Left ventricle myocardium inferior (tissue), 1 donor: ENCODE measurements at places on chromosomes 1 and 21.

DNA sequence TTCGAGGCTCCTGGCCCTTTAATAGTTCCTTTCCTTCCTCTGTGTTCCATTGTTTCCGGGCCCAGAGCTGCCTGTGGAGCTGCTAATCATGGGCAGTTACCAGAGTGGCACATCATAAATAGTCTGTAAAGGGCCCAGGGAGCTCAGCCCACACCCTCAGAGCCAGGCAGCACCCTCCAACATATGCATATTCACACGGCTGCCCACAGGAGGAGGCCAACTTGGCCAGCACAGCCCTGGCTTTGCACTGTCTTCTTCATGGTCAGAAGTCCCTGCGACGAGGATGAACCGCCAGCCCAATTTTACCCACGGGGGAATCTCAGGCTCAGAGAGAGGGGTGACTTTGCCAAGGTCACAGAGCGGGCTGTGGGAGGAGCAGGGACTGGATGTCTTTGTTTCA, 172.5 kb downstream of the TRABD2B start:
- no peak for DNase-seq

DNA sequence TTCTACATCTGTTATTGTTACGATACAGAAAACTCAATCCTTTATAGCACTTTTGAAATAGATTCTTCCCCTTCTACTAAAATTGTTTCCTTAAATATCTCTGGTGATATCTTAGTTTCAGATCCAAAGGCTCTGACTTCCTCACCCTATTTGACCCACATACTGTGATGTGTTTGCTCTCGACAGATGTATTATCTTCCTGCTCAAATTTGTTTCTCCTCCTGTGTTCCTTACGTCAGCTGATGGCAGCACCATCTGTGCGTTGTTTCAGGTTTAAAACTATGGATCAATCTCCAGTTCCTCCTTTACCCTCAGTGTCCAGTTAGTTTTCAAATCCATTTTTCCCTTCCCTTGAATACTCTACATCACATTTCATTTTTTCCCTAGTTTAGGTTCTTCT, 274.4 kb downstream of the RYR2 start:
- no peak for DNase-seq

DNA sequence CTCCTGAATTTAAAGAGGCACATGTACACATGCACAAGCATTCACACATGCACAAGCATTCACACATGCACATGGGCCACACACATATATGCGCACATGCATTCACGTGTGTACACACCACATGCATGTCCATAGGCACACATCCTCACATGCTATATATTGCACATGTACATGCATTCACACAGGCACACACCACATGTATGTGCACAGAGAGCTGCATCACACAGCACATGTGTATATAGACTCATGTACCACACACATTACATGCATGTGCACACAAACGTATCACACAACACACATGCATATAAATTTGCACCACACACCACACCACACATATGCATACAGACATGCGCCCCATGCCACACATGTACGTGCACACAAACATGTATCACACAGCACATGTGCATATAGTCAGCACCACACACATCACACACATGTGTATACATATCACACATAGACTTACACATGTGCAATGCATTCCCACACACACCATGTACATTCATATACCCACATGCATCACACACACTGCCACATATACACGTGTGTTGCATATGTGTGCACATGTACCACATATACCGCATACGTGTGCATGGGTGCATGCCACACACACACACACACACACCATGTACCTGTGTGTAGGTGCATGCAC, 54.6 kb upstream of the COL18A1 start:
- no peak for DNase-seq

- no peak for DNase-seq
Measured at GRCh38 chr1:29352719-29353420, 116.5 kb downstream of the PTPRU start.

DNA sequence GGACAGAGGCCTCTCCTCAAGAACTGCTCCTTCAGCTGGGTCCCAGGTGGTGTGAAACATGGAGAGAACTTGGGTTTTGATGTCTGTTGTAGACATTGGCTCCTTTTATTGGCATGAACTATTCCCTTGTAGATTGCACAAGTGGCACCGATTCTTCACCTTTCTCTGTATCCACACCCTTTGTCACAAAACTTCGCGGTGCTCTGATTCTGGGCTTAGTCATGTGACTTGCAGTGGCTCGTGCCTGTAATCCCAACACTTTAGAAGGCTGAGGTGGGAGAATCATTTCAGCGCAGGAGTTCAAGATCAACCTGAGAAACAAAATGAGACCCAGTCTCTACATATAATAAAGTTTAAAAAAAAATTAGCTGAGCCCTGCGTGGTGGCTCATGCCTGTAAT, 42.5 kb upstream of the EYA3 start:
- DNase-seq = no peak

GRCh38 chr1:27307874-27308598, 13.9 kb upstream of the TMEM222 start:
- DNase-seq = no peak

DNA sequence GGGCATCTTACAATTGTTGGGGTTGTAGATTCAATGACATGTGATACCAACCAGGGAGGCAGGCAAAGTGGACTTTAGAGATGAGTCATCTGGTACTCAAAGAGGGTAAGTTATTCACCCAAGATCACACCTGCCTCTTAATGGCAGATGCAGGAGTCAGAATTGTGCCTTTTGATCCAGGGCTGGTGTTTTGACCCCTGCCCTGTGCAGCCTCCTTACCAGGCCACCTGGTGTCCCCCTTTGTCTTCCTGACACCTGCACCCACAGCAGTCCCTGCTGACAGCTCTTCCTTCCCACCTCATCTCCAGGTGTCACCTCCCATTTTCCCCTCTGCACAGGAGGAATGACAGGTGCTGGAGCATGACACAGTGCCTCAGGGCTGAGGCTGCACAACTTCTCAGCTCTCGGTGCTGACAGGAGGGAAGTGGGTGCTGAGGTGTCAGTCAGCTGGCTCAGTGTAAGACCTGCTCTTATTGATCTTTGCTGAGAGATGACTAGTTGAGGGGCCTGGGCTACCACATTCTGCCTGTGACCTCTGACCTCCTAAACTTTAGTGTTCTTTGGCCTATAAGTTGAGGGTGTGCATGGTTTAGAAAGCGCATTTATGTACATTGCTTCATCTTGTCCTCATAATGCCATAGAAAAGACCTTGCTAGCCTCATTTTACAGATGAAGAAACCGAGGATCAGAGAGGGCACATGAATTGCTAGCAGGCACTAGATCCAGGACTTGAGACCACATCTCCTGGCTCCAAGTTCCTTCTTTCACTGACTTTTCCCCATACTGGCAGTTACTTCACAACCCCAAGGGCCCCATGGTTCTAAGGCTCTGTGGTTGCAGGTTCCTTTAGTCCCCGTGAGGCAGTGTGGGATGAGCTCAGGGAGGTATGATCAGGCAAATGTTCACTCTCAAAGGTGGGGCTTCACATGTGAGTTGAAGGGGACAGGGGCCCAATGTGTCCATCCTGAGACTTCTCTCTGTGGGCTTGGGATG, 31.3 kb downstream of the CACNA1E start:
- no peak for DNase-seq

- no peak for DNase-seq
Measured at GRCh38 chr21:44498280-44499210, 41.5 kb downstream of the KRTAP10-1 start.

DNA sequence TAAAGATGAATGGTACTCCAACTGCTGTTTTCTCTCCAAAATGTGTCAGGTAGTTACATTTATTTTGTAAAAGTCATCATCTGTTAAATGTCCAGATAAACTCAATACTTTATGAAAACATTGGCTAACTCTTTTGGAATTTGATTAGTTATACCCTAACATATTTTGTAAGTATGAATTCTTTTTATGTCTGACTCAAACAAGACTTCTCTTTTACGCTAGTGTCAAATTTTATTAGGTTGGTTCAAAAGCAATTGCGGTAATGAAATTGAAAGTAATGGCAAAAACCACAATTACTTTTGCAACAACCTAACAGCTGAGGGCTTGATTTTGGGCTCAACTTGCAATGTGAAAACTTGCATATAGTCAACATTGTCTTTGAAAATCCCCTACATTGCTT, 41.0 kb upstream of the USP25 start:
- no peak for DNase-seq

DNA sequence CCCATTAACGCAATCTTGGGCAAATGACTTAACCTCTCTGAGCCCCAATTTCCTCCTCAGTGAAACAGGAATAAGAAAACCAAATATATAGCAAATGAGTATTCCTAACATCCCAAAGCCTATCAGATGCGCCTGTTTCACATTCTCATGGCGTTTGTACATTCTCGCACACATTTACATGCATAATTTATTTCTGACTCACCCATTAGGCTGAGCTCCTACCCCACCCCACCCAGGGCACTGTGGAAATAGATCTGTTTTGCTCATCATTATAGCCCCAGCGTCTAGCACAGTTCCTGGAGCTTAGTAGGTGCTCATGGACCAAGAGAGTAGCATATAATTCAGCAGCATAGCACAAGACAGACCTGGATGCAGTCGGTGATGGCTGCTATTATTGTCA, 146.1 kb upstream of the VANGL1 start:
- DNase-seq = no peak

DNA sequence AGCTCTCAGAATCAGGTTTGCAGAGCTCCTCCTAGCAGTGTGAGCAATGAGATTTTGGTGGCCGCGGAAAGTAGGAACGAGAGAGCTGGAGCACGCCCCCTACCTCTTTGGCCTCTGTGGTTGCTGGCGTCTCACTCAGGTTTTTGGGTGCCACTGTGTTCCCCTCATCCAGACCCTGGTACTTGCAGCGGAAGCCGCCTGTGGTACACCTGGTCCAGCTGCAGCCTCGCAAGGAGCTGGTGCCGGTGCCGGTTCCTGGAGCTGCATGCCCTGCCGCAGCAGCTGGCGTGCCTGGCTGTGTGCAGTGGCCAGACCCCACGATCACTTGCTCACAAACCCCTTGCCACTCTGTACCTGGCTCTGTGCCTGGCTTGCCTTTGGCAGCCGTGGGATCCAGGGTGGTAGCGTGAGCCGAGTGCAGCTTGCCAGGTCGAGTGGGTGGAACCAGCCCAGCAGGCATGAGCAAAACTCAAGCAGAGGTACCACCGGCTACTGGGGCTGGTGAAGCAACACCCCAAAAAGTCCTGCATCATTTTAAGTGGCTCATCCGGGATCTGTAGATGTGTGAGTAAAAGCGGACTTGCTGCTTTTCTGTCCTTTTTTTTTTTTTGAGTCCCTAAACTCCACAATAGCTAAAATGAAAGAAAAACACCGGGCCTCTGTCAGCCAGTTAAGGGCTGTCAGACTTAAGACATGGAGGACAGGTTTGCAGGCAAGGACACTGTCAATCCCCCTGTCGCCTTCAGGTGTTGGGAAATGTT, 844.9 kb downstream of the KCNT2 start:
- no peak for DNase-seq

DNA sequence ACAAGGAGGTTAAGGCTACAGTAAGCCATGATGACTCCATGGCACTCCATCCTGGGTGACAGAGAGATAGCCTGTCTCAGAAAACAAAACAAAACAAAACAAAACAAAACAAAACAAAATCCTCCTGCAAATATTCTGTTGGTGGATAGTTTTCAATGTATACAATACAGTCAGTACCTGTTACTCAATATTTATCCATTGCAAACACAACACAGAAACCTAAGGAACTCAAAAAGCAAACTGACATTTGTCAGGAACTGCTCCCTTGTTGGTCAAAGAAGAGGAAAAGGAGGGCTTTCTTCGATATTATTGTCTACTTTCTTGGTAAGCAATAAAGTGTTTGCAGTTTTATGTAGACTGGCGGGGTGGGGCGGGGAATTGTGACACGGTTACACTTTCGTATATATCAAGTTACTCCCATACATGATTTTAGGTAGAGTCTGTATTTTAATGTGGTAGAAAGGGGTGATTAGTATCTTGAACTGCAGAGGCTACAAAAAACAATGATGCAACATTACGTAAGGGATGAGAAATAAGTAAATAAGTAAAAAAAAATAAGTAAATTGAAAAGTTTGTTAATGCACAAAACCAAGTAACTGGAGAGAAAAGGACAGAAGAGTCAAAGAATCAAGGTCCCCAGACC, 31.8 kb downstream of the APP start:
- DNase-seq = no peak

DNA sequence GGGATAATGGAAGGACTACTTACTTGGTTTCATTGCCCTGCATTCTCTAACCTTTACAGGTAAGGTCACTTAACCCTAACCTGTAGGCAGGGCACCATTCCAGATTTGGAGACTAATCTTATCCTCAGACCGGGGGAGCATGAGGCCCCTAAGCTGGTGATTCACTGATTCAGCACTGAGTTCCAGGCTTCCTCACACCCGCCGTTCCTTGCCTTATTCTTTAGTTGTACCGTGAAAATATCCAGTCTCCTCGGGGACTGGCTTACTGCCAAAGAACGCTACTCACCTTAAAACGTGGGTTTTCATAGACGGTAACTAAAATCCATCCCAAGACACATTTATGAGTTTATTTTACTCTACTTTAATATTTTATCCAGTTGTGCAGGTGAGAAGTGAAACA, 44.3 kb upstream of the COL24A1 start:
- no peak for DNase-seq

GRCh38 chr1:62590255-62590969, 6.9 kb upstream of the ANGPTL3 start:
- no peak for DNase-seq

DNA sequence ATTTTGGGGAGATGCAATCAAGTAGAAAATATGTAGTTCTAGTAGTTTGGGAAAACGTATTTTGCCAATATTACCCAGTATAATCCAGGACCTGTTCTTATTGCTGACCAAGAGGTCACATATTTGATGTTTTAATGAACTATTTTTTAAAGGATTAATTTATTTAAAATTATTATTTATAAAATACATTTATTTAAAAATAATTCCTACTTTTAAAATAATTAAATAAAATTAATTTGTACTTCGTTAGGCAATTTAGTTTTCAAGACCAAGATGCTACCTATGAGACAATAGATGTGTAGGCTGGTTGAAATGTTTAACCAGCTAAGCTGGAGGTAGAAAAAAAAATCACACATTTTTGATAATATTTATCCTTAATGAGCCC, 140.4 kb upstream of the BEND5 start:
- no peak for DNase-seq

GRCh38 chr1:201530741-201531531, 8.0 kb upstream of the NAV1 start:
- DNase-seq = peak; percentile 90

DNA sequence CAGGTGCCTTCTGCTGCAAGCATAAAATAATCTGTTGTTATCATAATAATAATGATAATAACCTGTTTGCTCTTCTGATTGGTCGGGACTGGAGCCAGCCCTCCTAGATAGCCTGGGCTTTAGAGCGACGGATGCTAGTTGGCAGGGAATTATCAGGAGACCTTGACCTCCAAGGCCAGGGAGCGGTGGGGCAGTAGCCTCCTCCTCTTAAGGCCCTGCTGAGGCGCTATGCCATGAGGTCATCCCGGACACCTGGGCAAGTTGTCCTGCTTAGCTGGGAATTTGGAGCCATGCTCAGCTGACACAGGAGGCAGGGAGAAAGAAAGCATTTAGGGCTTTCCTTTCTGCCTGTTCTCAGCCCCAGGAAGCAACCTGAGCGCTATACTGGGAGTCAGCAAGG, 15.6 kb downstream of the C1orf115 start:
- DNase-seq = no peak
